ENCODE measurements at places on chromosomes 1 and 21. TPM values are rescaled to one million over a fixed set of nuclear protein-coding genes. Genes with fewer than 3 reads are reported as not detected.

- DNase-seq: peak; percentile 46
Measured at GRCh38 chr1:159071970-159072582, 4.5 kb downstream of the AIM2 start.

GRCh38 chr1:88029142-88029541 lies 654.9 kb upstream of the PKN2 start:
- DNase-seq: no peak

DNA sequence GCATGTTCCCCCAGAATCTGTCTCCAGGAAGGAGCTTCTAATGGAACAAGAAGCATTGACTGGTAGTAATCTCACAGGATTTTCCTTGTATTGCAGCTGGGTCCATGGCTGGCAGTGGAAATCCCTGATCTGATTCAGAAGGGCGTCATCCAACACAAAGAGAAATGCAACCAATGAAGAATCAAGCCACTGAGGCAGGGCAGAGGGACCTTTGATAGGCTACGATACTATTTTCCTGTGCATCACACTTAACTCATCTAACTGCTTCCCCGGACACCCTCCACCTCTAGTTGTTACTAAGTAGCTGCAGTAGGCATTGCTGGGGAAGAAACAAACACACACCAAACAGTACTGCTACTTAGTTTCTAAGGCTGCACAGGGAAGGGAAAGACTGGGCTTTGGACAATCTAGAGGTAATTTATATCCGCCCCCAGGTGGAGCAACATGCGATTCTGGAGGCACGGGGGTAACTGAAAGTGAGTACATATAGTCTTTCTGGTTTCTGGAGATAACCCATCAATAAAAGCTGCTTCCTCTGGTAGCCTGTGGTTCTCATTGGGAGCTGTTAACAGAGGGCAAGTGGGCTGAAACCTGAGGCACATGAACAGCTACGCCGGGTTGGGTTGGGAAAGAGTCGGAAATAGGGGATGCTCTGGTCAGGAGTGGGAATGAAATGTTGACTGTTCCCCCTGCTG lies 837 bp upstream of the USP21 start:
- DNase-seq: no peak

GRCh38 chr1:115712911-115713609 lies 55.5 kb downstream of the CASQ2 start:
- no peak for DNase-seq

DNA sequence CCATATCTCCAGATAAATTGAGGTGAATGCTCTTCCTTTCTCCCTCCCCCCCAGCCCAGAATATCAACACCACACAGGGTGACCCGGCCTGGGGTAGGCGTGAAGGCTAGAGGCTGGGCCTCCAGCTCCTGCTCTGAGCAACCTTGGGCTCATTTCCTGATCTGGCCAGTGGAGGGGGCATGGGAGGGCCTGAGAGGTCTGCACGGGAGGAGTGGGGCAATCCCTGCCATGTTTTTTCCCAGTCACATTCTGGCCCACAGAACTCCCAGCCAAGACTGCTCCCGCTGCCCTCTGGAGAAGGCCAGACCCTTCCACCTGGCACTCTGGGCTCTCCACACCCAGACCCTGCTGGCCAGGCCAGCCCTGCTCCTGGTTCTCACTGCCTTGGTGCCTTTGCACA lies 3.9 kb downstream of the CLDN19 start:
- no peak for DNase-seq

DNA sequence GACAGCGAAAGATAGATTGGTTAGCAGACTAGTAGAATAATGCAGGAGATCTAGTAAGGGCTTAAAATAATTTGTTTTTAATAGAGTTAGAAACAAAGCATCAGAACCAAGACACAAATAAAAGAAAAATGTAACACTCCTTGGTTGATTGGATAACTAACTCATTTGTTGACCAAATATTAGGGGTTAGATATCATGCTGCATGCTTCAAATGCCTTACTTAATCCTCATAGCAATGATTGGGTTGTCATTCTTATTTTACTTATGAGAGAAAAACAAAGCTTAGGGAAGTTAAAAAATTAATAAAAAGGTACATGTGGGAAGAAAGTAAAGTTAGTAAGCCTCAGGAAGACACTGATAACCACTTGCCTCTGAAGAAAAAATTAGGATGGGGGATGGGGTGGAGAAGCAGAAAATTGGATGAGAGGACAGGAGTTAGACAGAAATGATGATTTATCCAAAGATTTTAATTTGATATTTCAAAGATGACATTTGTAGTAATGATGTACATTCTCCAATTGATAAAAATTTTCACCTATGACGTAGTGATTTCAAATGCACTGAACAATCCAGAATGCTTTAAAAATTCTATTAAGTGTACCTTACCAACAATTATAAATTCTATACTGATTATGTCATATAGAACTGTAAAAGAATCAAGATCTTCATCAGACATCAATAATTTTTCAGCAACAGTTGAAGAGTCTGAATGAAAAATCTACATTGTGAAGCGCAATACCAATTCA lies 374.7 kb downstream of the COL11A1 start:
- no peak for DNase-seq

GRCh38 chr1:181930187-181930586 lies 131.3 kb downstream of the ZNF648 start:
- DNase-seq: no peak

- no peak for DNase-seq
Measured at GRCh38 chr1:15724949-15725880, 10.8 kb upstream of the SLC25A34 start.

GRCh38 chr1:182968151-182968741 lies 15.3 kb upstream of the SHCBP1L start:
- no peak for DNase-seq

DNA sequence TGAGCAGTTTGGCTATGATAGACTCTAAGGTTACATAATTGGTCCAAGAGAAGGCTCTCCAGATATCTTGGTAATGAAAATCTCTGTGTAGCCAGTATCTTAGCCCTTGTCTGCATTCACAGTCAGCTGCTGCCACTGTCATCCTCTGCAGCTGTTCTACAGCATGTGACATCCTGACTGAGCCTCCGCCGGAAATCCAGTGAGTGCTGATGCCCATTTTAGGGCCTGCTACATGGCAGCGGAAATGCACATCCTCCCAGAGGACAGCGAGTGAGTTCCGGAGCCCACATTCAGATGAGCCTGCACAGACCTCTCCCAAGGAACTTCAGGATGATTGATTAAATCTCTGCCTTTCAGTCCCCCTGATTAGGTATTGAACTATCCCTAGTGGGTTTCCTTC lies 237.1 kb downstream of the HHIPL2 start:
- DNase-seq: peak; percentile 58

DNA sequence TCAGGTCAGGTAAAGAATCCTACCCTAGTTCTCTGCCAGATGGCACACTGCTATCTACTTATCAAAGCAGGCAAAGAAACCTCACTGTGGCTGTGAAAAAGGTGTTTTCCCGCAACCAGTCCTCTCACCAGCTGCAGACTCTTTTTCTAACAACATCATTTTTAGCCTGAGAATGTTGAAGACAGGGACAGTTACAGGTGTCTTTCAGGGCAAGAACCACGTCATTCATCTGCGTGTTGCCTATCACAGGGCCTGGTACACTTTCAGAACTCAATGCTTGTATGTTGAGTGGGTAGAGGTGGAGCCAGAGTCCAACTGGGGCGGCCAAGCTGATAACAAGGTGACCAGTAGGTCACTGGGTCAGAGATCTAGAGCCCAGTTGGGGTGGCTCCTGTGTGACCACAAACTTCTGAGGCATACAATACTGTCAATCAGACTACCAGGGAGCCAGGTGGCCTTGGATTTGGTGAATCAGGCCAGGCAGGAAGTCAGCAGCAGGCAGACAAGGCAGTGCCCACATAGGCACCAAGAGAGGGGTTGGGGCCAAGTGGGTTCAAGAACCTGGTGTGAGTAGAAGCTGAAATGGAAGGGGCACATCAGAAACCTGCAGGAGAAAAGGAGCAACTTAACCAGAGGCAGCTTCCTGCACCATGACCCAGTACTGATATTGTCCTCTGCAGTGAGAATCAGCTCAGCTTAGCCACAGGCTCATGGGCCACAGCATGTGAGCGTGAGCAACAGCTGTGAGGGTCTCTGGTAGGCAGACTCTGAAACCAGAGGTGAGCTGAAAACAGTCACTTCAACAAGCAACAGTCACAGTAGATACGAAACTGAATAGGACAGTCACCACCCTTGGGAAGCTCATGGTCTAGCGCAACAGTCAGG lies 123.6 kb downstream of the DTL start:
- no peak for DNase-seq

GRCh38 chr1:225654688-225655508 lies 2.0 kb upstream of the ENAH start:
- DNase-seq: no peak

- DNase-seq: no peak
Measured at GRCh38 chr1:9590945-9591668, 2.4 kb downstream of the TMEM201 start.

DNA sequence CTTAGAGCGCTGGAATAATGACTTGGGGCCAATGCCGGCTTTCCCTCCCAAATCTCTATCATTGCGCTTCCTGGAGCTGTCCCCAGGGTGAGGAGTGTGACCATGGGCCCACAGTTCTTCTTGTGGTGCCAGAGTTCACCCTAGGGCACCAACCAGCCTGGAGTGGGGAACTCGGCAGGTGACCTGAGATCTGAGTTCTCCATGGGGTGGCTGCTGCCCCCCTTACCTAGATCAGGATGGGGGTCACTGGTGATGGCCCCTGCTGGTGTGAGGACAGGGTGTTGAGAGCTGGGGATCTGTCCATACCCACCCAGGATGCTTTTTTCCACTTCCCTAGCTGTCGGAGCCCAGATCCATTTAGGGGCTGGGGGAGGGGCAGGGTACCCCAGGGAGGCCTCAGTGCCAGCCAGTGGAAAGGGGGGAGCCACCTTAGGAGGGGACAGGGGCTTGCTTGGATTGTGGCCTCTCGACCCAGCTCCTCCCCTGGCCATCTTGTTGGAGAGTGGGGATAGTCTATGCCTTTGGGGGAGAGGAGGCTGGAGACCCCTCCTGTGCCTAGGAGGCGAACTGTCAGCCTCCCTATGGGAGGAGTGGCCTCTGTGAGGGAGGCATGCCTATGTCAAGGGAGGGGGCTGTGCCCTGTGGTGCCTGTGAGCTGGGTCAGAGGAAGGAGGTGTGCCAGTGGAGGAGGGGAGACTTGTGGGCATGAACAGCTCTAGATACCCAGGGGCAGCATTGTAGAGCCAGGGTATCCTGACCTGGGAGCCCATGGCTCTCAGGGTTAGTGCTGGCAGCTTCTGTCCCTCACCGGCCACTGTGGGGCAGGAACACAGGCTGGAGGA lies 1.7 kb downstream of the FOXO6 start:
- no peak for DNase-seq

DNA sequence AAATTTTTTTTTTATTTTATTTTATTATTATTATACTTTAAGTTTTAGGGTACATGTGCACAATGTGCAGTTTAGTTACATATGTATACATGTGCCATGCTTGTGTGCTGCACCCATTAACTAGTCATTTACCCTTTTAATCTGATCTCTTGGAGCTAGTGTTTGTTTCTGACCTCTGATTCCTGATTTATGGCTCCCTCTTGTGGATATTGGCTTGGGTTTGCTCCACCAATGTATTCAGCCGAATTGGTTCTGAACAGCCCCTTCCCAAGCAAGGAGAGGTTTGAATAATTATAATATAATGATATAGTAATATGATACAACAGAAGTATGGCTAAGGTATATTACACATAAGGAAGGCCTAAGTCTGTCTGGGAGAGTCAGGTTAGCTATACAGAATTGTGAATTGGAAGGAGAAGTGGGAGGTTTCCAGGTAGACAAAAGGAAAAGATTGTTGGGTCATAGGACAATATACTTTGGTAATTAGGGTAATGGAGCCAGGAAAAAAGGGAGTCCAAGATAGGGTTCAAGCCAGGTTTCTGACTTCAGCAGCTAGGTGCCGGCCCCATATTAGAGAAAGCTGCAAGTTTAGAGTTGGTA lies 53.1 kb upstream of the HMCN1 start:
- no peak for DNase-seq

DNA sequence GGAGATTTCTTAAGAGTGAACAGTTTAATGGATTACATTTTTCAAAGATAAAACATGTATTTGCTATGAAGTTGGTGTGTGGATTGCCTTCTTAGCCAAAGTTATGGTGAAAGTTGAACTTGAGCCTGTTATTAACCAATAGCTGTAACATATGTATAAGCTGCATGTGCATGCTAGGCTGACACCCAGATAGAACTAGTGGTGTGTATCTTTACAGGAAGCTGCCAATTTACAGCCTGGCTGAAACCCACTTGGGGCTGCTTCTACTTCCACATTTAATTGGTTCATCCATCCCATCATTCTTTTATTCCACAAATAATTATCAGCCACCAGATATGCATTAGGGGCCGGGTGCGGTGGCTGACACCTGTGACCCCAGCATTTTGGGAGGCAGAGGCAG lies 3.3 kb downstream of the PLA2G5 start:
- no peak for DNase-seq

GRCh38 chr1:53644909-53645689 lies 93.9 kb downstream of the GLIS1 start:
- peak; percentile 21 for DNase-seq

GRCh38 chr1:85568660-85569059 lies 11.9 kb upstream of the CCN1 start:
- DNase-seq: no peak

DNA sequence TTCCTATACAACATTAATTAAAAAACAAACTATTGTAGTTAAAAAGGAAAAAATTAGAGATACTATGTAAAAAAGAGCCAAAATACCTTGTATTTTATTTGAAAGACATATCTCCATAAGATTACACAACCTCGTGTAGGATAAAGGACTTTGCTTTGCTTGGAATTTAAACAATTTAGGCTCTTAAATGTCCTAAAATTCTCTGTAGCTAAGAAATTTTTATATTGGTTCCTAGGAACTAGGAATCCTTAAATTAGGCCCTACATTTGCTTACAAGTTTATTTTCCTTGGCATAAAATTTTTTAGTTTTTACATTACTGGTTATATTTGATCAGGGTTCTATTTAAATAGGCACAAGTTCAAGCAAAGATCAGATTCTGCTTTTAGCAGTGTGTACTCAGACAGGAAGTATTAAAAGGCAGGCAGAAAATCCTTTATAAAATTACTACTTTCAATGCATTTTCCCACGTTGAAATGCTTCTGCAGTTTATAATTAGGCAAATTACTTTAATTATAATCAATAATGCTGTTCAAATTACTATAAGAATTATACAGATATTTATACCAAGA lies 3.4 kb upstream of the ANGPTL3 start:
- DNase-seq: no peak

Gene MROH7
- total RNA-seq: 2.4 TPM

Gene CCDC18
- total RNA-seq: 7.9 TPM

Gene NPL
- total RNA-seq: 48.0 TPM

Gene NTMT2
- total RNA-seq: not detected

Gene TMOD4
- 8.0 TPM for total RNA-seq

Gene KCNA3
- 0.30 TPM for total RNA-seq

Gene BSND
- total RNA-seq: not detected

Gene USP1
- 45.2 TPM for total RNA-seq

Gene ZNF593OS
- not detected for total RNA-seq

Gene RBM11
- total RNA-seq: 0.30 TPM

Gene CELA2A
- total RNA-seq: not detected

Gene RNF11
- 85.1 TPM for total RNA-seq

Gene TAS1R1
- 0.59 TPM for total RNA-seq

Gene RAB42
- 6.4 TPM for total RNA-seq

Gene TNFRSF18
- total RNA-seq: 1.9 TPM
